ENCODE measurements at places on chromosomes 1 and 21. TPM values are rescaled to one million over a fixed set of nuclear protein-coding genes. Genes with fewer than 3 reads are reported as not detected.

- DNase-seq: no peak
Measured at GRCh38 chr1:7648761-7649384, 122.2 kb upstream of the VAMP3 start.

- no peak for DNase-seq
Measured at GRCh38 chr1:174583316-174583715, 135.6 kb downstream of the GPR52 start.

GRCh38 chr1:111770916-111771315, 15.2 kb downstream of the DDX20 start:
- DNase-seq: no peak

Gene LHX8
- total RNA-seq: not detected

- DNase-seq: no peak
Measured at GRCh38 chr1:56992318-56993125, 26.7 kb upstream of the C8B start.

GRCh38 chr1:206961668-206962067, 8.6 kb downstream of the FCAMR start:
- no peak for DNase-seq

Gene SPTA1
- not detected for total RNA-seq

DNA sequence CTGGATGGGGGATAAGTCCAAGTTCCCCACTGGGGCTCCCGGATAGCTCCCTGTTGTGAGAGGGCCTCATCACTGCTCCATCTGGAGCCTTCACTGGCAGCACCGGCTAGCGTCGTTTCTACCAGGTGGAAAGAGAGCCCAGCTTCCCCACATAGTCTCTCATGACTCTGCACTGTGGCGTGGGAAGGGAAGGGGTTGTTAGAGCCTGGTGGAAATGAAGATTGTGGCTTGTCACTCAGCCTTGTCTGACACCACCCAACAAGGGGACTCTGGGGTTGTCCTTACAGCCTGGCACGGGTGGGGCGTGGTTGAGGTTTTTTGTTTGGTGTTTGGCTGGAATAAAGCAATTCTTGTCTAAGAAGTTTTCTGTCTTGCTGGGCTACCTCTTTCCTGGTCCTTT, 94.6 kb downstream of the ADARB1 start:
- DNase-seq: no peak

Gene SPATA45
- total RNA-seq: 0.78 TPM

GRCh38 chr21:33651965-33652680, 9.8 kb downstream of the ITSN1 start:
- DNase-seq: no peak

GRCh38 chr21:33028287-33028670, 2.5 kb downstream of the OLIG2 start:
- DNase-seq: no peak

- DNase-seq: no peak
Measured at GRCh38 chr21:24868117-24868516, 739.2 kb downstream of the MRPL39 start.

Gene TUT4
- total RNA-seq: 49.2 TPM

DNA sequence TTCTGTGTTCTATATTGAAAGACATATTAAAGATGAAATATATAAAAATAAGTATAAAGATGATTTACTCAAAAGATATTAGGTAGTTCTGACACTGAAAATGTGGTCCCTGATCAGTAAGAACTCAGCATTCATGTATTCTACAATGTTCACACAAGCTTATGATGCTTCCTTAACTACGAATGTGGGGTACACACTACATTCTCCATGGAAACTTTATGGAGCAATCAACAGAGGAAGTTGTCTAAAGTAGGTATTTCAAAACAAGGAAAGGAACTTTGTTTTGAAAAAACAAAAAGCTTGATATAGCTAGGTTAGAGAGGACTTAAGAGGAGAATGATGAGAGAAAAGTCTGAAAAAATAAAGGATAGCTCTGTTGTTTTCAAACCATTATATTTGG, 119.7 kb upstream of the RGS18 start:
- DNase-seq: no peak

Gene ADCY10
- 0.16 TPM for total RNA-seq

- no peak for DNase-seq
Measured at GRCh38 chr1:192261476-192261875, 55.3 kb upstream of the RGS21 start.

- DNase-seq: no peak
Measured at GRCh38 chr1:13730751-13731482, 30.9 kb downstream of the PRDM2 start.

GRCh38 chr21:34965200-34966174, 83.6 kb downstream of the RUNX1 start:
- no peak for DNase-seq

Measured in aorta (tissue), 5 donors.